ENCODE measurements at places on chromosomes 11 and 22.

DNA sequence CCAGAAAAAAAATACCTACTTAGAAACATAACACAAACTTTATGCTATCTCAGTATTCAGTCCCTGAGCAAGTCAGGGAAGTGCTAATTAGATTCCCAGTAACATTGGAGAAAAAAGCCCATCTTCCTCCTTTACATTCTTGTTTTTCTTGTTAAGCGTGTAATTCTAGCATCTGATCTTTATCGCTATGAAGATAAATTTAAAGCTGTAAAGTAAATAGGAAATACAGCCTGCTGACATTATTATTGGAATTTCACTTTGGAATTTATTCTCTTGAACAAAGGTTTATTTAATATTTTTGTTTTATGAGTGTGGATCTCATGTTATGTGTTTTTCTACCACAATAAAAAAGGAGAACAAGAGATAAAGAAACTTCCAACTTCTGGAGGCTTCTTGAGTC lies 13.9 kb downstream of the ALKBH3 start:
- DNase-seq, result no peak

- no peak for DNase-seq
Measured at GRCh38 chr22:18148293-18148965, 1.5 kb upstream of the USP18 start.

DNA sequence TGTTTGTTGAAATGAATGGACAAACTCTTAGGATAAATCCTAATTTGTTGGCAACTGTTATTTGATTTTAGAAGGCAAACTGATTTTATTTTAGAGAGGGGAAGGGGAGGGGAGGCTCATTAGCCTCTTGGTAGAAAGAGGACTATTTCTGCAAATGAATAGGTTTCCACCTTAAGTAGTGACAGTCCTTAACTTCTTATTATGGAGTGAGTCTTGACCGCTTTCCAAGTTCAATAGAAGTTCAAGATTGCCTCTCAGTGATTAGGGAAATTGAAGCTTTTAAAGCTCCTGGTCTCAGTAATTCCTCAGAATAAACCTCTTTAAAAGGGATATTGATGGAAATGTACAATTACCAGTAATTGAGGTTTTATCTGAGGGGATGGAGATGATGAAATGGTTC lies 55.7 kb downstream of the PANX1 start:
- DNase-seq, result no peak

DNA sequence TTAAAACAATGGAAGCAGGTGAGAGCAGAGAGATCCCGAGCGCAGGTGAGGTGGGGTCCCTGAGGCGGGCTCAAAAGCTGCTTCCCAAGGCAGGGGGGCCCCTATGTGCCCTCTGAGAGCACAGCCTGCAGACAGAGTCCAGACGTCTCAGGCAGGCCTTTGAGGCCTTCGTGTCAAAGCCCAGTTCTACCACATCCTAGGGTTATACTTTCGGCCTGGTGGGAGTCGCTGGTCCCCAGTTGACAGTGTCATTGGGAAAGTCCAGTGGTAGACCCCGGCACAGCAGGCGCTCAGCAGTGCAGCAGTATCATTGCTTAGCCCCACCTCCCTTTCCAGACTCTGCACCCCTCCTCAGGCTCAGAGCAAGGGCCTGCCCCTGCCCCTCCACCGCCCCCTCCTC lies 9.1 kb downstream of the LINC01488 start:
- no peak for DNase-seq
